ENCODE measurements at places on chromosomes 2 and 18.

- DNase-seq: no peak
Measured at GRCh38 chr2:37585295-37585908, 86.0 kb downstream of the CDC42EP3 start.

DNA sequence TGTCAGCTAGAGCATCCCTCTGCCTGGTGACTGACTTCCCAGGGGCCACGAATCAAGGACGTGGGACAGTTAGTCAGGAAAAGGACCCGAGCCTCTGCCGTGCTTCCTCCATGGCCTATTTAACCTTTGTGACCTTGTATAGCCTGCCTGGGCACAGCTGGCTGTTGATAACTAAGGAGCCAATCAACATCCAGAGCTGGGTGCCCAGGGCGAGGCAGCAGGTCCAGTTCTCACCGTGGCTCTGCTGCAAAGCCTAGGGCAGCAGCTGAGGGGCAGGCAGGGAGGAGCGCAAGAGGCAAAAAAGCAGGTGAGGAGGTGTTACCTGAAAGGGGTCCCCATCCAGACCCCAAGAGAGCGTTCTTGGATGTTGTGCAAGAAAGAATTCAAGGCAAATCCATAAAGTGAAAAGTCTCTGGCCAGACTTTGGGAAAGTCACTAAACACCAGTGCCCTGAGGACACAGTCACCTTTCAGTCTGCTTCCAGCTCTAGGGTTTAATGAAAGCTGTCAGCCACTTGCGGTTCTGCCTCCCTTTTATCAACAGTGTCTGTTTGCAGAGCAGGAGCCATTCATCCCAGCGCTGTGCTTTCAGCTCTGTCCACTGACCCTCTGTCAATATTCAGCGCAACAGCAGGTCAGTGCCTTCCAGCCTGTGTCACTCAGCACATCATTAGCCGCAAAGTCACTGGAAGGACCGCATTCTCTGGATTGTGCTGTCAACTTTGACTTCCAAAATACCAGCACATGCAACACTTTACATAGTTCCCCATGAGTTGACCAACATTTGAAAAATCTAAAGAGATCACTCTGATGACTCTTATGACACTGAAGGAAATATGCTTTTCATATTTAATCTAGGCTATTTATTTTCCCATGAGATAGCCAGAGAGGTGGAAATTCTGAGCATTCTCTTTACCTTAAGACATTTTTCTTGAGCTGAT lies 38.6 kb upstream of the ASAP2 start:
- no peak for DNase-seq

- no peak for DNase-seq
Measured at GRCh38 chr2:52431352-52431760, 1336.2 kb upstream of the CHAC2 start.

DNA sequence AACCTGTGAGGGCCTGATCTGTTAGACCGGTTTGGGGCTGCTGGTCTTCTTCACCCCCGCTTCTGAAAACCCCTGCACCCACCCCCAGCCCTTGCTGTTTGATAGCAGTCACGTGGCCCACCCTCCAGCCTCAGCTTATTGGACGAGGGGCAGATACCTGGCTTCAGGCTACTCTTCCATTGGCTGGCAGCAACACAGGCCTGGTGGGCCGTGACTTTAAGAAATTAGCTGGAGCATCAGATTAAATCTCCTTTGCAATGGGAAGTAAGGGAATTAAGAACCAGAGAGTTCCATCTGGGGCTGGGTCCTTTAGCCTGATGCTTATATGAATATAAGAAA lies 107.3 kb downstream of the KLHL29 start:
- DNase-seq: no peak

DNA sequence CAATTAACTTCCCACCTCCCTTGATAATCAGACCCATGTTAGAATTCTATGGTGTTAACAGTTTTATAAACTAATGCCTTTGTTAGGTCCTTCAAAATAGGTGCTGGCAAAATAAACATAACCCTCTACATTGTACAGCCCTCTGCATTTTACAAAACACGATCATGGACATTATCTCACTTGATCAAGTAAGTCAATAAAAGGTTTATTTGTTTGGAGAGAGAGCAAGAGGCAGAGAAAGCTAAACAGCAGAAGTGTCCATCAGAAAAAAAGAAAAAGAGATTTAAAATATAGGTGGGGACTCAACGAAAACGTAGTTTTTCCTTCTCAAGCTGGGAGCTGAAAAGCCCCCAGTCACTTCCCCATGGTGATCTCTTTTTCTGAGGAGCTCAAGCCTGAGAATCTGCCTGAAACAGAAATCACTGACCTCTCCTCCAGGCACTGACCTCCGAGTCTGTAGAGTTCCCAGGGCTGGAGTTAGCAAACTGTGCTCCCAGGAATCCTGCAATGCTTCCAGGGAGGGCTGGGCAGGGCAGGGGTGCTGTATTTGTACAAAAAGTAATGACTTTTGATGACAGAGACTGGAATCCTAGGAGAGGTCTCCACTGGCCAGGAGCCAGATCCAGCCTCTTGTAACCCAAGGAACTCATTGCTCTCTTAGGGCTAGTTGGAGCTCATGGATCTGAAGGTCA lies 137.8 kb upstream of the KLHL29 start:
- DNase-seq: no peak

- DNase-seq: no peak
Measured at GRCh38 chr2:113692698-113693428, 63.6 kb downstream of the SLC35F5 start.

DNA sequence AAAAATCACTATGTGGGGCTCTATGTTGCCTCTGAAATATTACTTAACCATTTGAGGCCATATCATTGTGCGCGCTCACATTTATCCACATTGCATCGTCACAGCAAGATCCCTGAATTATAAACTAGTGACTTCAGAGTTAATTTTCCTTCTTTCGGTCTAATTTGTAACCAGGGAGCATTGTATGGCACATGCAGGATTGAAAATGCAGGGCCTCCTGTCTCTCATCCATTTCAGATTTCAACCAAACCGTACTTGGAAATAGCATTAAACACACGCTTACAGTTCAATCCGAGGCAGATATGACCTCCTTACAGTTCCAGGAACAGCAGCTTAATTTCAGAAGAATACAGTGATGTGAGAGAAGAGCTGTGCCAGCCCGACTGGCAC lies 532 bp downstream of the MYOM1 start:
- no peak for DNase-seq

DNA sequence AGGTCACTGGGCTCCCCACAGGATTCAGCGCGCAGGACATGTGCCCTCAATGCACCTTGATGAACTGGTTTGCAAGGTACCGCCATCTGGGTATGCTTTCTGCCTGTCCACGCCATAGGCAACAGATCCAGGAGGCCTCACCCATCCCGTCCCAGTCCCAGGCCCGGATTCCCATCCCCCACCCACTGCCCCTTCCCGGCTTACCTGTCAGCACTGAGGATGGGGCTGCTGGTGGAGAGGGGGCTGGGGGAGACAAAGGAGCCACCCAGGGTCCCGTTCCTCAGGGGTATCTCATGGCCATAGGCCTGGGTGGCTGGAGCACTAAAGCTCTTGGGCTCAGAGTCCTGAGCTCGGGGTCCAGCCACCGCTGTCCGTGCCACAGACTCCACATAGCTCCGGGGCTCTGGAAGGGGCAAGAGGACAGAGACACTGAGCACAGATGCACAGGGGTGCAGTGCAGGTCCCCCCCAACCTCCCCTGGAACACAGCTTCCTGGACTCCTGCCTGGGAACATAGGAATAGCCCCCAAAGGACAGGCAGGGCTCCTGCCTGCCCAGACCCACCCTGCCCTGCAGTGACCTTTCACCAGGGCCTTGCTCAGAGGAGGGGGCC lies 181.2 kb downstream of the TNS1 start:
- DNase-seq: no peak

- DNase-seq: peak; percentile 1
Measured at GRCh38 chr2:202831242-202832220, 40.0 kb downstream of the ICA1L start.

GRCh38 chr2:102391565-102391964 lies 31.4 kb upstream of the IL18RAP start:
- DNase-seq: no peak

DNA sequence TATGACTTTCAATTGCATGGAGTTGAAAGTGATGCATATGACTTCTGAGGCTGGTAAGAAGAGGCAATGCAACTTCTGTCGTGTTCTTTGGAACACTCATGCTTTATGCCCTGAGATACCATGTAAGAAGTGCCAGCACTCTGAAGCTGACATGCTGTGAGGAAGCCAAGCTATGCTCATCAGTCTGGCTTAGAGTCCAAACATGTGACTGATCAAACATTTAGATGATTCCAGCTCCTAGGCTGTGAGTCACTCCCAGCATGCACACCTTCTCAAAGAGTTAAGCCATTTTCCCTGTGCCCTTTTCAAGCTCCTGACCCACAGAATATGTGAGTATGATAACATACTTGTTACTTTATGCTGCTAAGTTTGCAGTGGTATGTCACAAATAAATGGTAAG lies 15.8 kb upstream of the VRK2 start:
- DNase-seq: no peak

DNA sequence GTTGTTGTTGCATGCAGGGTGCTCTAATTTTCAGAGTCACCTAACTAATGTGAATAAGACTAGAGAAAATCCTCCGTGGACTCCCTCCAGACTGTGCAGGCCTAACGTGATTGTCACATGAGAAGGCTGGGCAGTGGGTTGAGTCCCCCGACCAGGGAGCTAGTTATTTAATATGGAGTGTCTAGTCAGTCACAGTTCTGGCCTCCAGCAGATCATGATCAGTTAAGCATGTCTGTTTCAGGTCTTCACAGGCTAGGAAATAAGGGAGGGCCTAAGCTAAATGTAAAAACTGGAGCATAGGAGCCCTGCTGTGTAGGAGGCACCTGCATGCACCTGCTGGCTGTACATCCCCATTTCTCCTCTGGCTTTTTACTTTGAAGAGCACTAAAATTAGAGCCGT lies 86.8 kb downstream of the PRPF40A start:
- no peak for DNase-seq

DNA sequence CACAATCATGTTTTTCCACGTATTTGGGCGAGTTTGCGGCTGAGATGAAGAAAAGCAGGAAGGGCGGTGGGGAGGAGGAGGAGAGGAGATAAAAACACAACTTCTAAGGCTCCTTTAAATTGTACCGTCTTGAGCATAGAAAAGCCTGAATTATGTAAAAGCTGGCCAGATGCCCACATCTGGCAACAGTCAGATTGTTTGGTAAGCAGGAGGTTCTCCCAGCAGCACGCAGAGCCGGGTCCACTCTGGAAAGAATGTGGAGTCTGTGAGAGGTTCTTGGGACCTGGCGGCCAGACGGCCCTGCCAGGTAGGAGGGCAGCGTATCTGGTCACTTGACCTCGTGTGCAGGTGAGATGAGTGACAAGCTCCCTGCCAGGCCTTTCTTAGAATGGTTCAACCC lies 215.3 kb upstream of the APCDD1 start:
- no peak for DNase-seq

DNA sequence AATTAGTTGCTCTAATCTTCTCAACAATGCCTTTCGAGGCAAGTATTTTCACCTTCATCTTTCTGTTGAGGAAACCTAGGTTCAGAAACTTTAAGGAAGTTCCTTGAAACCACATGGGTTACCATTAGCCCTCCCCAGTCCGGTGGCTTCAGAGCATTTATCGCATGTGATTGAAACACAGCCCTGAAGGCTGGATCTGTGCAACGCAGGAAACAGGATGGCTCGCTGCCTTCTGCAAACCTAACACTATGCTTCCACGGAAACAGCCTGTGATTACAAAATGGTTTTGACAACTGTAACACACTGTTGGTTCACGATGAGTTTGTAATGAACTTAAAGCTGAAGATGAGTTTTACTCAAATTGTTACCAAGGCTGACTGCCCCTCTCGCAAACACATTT lies 68.5 kb downstream of the EPB41L3 start:
- DNase-seq: no peak

- no peak for DNase-seq
Measured at GRCh38 chr2:48448274-48449061, 81.5 kb upstream of the STON1 start.

DNA sequence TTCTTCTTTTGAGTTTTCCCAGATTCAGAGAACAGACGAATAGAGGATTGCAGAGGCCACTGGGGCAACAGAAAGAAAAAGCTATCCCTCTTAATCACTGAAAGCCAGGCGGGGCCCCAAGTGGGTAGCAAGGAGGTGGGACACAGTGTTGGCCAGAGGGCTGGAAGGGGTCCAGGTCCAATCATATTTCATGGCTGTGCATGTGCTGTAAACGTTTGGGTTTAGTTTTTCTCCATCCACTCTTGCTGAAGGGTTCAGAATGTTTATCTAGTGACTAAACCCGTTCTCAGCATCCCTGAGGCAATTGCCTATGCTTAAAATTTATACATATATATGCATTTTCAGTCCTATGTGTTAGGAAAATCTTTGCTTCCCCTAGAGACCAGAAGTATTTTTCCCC lies 99.4 kb upstream of the EPHA4 start:
- no peak for DNase-seq

DNA sequence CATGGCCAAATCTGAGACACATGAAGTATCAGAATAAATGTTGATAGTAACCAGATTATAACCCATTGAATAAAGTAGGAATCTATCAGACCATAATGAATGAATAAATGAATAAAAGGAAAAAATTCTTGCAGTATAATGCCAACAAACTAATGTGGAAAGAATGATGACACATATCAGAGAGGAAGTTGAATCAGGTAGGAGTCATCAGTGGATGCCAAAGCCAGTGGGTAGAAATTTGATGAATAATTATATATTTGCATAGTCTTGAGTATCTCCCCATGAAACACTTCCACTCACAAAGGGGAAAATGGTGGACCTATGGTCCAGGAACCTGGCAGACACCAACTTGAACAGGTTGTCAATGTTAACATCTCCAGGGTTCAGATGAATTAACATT lies 68.6 kb downstream of the GALNT3 start:
- DNase-seq: no peak

DNA sequence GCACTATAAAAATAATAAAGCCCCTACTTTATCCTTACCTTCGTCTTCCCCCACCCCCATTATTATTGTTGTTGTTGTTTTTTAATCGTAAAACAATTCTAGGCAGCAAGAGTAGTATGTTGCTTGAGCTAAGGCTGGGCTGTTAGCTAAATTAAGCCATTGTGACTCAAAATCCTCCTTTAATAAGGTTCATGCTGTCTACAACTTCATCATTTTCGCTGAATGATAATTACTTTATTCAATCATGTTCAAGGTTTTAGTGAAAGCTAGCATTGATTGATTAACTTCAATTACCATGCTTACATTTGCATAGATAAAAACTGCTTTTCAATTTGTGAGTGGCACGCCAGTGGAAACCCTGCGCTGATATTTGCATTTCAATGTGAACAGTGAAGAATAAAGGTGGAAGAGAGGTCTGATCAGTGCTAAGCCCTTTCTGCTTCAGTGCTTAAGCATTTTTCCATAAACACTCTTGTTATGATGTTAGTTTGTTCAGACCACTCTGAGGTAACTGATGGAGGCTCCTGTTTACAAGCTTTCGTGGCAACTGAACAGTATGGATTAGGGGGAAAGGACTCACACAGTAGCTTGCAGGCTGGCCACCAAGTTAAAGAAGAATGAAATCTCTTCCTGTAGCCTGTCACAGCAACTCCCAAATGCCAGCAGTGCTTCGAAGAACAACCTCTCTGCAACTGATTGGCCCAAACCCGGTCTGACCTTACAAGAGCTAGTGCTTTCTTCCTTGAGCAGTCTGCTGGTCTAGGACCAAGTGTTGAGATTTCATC lies 156.8 kb downstream of the GPD2 start:
- no peak for DNase-seq
